ENCODE measurements at places on chromosomes 16 and 17. TPM values are rescaled to one million over a fixed set of nuclear protein-coding genes. Genes with fewer than 3 reads are reported as not detected.

Gene OR1A1
- not detected for total RNA-seq

Gene CBFA2T3
- 2.7 TPM for total RNA-seq

DNA sequence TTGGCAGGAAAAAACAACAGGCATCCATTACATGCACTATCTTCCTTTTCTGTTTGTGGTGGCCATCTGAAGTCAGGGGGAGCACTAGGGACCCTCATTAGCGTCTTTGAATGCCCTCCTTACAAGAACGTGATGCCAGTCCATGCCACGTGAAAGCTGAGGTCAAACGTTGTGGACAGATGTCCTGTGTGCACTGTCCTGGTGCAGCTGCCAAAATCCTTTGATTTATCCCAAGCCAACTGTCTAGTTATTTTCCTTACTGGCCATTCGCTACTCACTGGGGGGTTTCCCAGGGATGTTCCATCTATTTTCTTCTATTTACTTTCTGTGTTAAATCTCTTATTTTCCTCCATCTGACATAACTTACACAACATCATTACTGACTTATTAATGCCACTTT lies 135.7 kb downstream of the ABCA8 start:
- no peaks in the 10 kb centered on the region for H3K36me3 ChIP-seq
- no peaks in the 10 kb centered on the region for H3K4me1 ChIP-seq
- no peak overlapping the region for H3K27ac ChIP-seq
- no peaks in the 10 kb centered on the region for H3K27me3 ChIP-seq
- no peak for DNase-seq
- H3K4me3 ChIP-seq = no peak overlapping the region

Gene KRT24
- total RNA-seq = not detected

Gene TP53TG3D
- total RNA-seq = not detected

Gene HBZ
- not detected for total RNA-seq

DNA sequence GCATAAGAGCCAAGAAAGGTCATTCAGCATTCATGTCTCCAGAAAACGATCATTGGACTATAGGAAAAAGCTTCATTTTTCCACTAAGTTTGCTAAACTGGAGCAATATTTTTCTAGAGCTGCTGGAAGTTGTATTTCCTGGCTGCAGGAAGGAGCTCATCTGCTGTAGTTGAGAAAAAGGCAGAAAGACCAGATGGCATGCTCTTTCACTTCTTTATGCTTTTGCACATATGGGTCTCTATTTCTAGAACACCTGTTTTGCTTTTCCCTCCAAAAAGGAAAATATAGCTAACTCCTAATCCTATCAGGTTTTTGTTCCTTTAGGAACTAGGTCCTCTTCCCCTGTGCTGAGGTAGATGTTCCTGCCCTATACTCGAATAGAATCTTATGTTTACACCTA lies 61.9 kb upstream of the HLF start:
- H3K27me3 ChIP-seq = no peaks in the 10 kb centered on the region
- no peak for DNase-seq
- H3K27ac ChIP-seq = no peak overlapping the region
- H3K36me3 ChIP-seq = no peaks in the 10 kb centered on the region
- no peak overlapping the region for H3K4me3 ChIP-seq

Gene SGSH
- 19.6 TPM for total RNA-seq

Gene KCNJ18
- total RNA-seq = not detected

Gene KRTAP3-2
- total RNA-seq = not detected

DNA sequence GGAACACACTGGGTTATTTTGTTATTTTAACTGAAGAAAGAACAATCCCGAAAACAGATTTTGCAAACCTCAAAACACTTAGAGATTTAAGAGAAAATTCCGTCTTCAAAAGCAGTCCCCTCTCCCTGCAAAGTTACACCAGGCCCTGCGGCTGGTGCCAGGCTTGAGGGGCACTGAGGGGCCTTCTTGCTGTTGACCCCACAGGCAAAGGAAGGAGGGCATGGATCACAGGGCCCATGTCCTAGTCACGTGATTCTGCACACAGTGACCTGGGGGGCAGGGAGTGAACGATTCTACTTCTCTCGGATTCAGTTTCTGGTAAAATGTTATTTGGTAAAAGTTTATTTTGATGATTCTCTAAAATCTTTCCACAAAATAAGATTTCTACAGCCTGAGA lies 55.3 kb upstream of the FASN start:
- no peak overlapping the region for H3K27ac ChIP-seq
- no peaks in the 10 kb centered on the region for H3K36me3 ChIP-seq
- DNase-seq = no peak
- no peaks in the 10 kb centered on the region for H3K4me1 ChIP-seq

Gene SLC6A2
- not detected for total RNA-seq

DNA sequence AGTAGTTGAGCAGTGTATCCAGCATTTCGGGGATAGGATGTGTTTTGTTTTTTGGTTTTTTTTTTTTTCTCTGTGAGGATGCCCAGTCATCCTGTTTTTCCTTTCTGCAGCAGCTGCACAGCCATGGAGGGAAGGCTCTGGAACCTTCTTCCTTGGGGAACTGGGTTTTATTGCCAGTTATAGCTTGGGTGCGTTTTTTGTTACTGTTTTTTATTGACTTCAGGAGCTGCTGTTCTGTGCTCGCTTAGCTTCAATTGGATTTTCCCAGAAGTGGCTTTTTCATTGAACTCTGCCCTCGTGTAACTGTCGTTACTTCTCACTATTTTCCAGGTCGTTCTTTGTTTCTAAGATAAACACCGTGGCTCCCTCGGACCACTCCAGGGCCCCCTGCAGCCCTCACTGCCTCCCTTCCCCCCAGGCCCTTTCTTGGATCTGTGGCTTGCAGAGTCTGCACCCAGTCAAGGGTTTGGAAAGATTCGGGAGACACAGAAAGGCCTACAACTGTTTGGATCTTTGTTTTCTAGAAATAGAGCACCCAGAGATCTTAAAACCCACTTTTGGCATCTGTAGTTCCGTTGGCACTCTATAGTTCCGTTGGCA lies 119.7 kb upstream of the CACNG5 start:
- H3K27ac ChIP-seq = no peak overlapping the region
- peaks cover 10% of the 10 kb centered on the region for H3K4me1 ChIP-seq
- H3K36me3 ChIP-seq = no peaks in the 10 kb centered on the region
- no peaks in the 10 kb centered on the region for H3K27me3 ChIP-seq
- no peak for DNase-seq

Gene KRTAP17-1
- total RNA-seq = not detected

Gene GCGR
- total RNA-seq = 0.61 TPM

Gene OVCA2
- total RNA-seq = 15.3 TPM

Gene ZNF205
- total RNA-seq = 17.0 TPM

- no peaks in the 10 kb centered on the region for H3K4me1 ChIP-seq
- H3K27ac ChIP-seq = no peak overlapping the region
- no peak overlapping the region for H3K4me3 ChIP-seq
- no peaks in the 10 kb centered on the region for H3K27me3 ChIP-seq
- no peak for DNase-seq
- no peaks in the 10 kb centered on the region for H3K36me3 ChIP-seq
Observed at GRCh38 chr17:64580384-64581315, 73.9 kb downstream of the CEP95 start.

- no peak overlapping the region for H3K4me3 ChIP-seq
- no peaks in the 10 kb centered on the region for H3K4me1 ChIP-seq
- no peak overlapping the region for H3K27ac ChIP-seq
- H3K27me3 ChIP-seq = no peaks in the 10 kb centered on the region
- no peak for DNase-seq
Observed at GRCh38 chr16:57042157-57043111, 49.9 kb upstream of the CPNE2 start.

DNA sequence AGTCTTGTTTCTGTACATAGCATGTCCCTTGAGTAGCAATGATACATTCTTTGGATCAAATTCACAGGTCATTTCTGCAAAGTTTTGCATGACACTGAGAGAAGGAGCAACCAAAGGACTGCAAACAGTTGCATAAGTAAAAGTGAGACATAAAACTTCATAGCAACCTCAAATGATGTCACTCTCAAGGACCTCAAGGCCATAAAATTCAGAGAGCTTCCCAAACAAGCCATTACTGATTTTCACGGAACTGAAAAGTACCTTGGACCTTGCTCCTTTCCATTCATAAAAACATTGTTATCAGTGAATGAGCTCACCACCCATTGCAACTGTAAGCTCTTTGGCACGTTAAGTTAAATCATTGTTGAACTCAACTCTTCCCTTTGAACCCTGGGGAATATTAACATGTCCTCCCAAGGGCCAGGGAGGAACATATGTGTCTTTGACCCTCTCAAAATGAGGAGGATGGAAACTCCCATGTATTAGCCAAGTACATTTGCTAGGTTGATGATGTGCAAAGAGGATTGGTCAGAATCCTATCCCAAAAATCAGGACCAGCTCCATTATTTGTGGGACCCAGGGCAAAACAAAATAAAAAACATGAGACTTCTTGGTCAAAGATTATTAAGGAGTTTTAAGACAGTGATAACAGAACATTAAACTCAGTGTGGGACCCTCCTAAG lies 275.0 kb upstream of the DYNLRB2 start:
- no peak overlapping the region for H3K27ac ChIP-seq
- no peaks in the 10 kb centered on the region for H3K4me1 ChIP-seq
- no peaks in the 10 kb centered on the region for H3K27me3 ChIP-seq
- no peak for DNase-seq
- H3K4me3 ChIP-seq = no peak overlapping the region
- H3K36me3 ChIP-seq = no peaks in the 10 kb centered on the region

Gene TBC1D3E
- total RNA-seq = not detected

DNA sequence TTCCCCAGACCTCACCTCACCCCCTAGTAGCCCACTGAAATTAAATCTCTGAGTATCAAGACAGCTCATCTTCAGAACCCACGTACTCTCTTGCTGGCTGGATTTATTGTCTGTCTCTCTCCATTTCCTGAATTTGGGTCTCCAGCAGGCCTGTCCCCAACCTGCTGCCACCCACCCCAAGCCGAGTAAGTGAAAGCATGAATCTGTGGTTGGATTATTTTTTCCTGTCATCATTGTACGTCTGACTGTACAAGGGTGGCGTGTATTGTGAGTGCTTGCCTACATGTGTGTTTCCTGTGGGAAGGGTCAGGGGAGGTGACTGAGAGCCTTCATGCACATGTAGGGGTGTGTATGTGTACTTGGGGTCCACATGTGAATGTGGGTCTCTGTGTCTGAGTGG lies 5.4 kb downstream of the TNP2 start:
- DNase-seq = no peak
- H3K27ac ChIP-seq = no peak overlapping the region
- no peaks in the 10 kb centered on the region for H3K27me3 ChIP-seq
- no peak overlapping the region for H3K4me3 ChIP-seq

Gene TAC4
- total RNA-seq = not detected

DNA sequence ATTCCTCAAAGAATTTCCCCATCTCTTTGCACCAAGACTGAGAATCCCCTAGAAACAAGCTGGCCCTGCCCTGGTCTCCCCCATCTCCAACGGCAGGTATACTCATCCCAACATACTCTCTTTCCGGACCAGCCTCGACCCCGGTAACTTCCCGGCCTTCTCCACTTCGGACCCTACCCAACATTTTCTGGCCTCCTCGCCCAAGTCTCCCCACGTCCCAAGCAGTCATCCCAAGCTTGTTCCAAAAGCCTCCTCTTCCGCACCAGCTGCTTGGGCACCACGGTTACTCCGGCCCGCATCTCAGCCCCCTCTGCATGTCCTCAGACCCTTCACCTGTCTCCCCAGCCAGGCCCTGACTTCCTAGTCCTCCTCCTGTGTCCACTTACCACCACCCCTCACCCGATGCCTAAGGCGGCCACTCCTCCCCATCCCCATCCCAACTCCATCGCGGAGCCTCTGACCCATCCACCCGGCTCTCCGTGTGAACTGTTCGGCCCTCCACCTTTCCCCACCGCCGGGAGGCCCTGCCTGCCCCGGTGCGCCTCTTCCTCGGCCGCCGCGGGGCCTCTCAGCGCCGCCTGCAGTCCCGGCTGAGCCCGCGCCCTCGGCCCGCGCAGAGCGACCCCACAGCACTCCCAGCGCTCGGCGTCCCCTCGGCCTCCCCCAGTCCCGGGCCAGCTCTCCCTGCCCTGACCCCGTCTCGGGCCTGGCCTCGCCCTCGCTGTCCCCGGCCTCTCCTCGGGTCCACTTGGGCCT lies 994 bp downstream of the PITPNA start:
- no peaks in the 10 kb centered on the region for H3K4me1 ChIP-seq
- H3K27ac ChIP-seq = no peak overlapping the region
- no peaks in the 10 kb centered on the region for H3K27me3 ChIP-seq

DNA sequence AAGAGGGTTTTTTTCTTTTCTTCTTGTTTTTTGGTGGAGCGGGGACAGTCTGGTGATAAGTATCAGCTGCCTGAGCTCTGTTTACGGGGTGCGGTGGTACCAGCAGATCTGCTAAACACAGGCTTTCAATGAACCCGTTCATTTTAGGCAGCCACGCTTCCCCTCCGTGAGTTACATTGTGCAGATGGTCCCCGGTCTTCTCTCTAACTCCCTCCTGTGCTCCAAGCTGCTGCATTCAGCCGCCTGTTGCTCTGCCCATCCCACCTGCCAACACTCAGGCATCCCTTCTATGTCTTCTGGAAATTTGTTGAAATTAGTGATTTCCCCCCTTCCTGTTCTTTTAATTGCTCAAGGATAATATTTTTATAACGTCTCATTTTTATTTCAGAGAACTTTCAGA lies 82.1 kb upstream of the ELAC2 start:
- no peak for DNase-seq
- no peak overlapping the region for H3K4me3 ChIP-seq
- no peak overlapping the region for H3K27ac ChIP-seq

DNA sequence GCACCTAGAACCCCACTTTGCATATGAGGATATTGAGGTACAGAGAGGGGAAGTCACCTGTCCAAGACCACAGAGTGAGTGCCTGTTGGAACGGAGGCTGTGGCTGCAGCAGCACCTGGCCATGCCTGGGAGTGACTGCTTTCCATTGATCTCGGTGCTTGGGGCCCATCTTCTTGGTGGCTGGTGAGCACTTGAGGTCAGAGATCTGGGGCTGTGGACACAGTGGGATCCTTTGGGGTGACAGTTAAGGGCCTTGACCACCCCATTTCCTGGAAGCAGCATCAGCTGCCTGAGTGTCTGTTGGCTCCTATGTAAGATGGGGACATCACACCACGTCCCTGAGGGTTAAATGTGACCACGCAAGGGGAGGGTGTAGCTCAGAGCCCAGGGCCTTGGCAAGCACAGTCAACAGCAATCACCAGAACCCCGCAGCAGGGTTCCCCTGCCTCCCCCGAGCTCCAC lies 111.7 kb downstream of the IRF8 start:
- no peak overlapping the region for H3K27ac ChIP-seq
- no peaks in the 10 kb centered on the region for H3K4me1 ChIP-seq
- no peaks in the 10 kb centered on the region for H3K36me3 ChIP-seq
- no peak for DNase-seq

GRCh38 chr16:48462106-48462740 lies 77.0 kb upstream of the SIAH1 start:
- H3K36me3 ChIP-seq = no peaks in the 10 kb centered on the region
- H3K4me1 ChIP-seq = no peaks in the 10 kb centered on the region
- no peaks in the 10 kb centered on the region for H3K27me3 ChIP-seq

Gene ASPA
- not detected for total RNA-seq

- H3K4me3 ChIP-seq = no peak overlapping the region
- no peaks in the 10 kb centered on the region for H3K36me3 ChIP-seq
- peaks cover 10% of the 10 kb centered on the region for H3K4me1 ChIP-seq
- DNase-seq = no peak
- no peak overlapping the region for H3K27ac ChIP-seq
Observed at GRCh38 chr17:10130263-10130662, 68.1 kb downstream of the GAS7 start.
